ENCODE measurements at places on chromosomes 12 and 14. TPM values are rescaled to one million over a fixed set of nuclear protein-coding genes. Genes with fewer than 3 reads are reported as not detected.

Gene IFNG-AS1
- 0.95 TPM for total RNA-seq

Gene TEX22
- 1.4 TPM for total RNA-seq

Gene CCDC175
- not detected for total RNA-seq

Gene CMKLR1
- 0.66 TPM for total RNA-seq

Gene FGF23
- not detected for total RNA-seq

Gene KCNA1
- not detected for total RNA-seq

Gene CPNE6
- total RNA-seq, result not detected

Gene SHMT2
- 349 TPM for total RNA-seq

Gene JPH4
- 1.8 TPM for total RNA-seq

Gene SIX6
- not detected for total RNA-seq

Gene EMP1
- 9.6 TPM for total RNA-seq

Gene ESR2
- 0.74 TPM for total RNA-seq

Gene RFX4
- total RNA-seq, result not detected

Gene RNASE7
- total RNA-seq, result not detected

Gene KRT79
- total RNA-seq, result not detected

Gene REM2
- total RNA-seq, result 0.33 TPM

Gene GYS2
- not detected for total RNA-seq

Gene LHX5
- not detected for total RNA-seq

Gene TBX5
- total RNA-seq, result not detected

Gene LALBA
- not detected for total RNA-seq

Gene KCNC2
- total RNA-seq, result not detected

Gene CIDEB
- 12.7 TPM for total RNA-seq

Gene KCNMB4
- 0.46 TPM for total RNA-seq

Gene TAS2R31
- total RNA-seq, result 1.0 TPM

Gene DIO2
- total RNA-seq, result not detected

Gene ERBB3
- 1.9 TPM for total RNA-seq

Gene KRT2
- not detected for total RNA-seq

Gene KRT84
- not detected for total RNA-seq

Gene TMEM52B
- total RNA-seq, result not detected

Measured in CD8-positive, alpha-beta memory T cell (primary cell).